ENCODE measurements at places on chromosomes 1 and 21.

GRCh38 chr1:166064951-166065350 is 101.8 kb downstream of the FAM78B start:
- DNase-seq = no peak

- no peak for DNase-seq
These were observed 98.9 kb downstream of the SSBP3 start for GRCh38 chr1:54307305-54307704.

DNA sequence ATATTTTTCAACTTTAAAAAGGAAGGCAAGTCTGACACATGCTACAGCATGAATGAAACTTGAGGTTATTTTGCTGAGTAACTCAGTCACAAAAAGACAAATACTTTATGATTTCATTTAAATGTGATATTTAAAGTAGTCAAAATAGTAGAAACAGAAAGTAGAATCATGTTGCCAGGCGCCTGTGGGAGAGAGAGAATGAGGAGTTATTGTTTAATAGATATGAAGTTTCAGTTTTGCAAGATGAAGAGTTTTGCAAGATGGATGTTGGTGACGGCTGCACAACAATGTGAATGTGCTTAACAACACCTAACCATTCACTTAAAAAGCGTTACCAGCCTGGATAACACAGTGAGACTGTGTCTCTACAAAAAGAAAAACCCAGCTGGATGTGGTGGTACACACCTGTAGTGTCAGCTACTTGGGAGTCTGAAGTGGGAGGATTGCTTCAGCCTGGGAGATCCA is 20.7 kb upstream of the ATP1A1 start:
- no peak for DNase-seq

GRCh38 chr21:25887166-25887565 is 152.4 kb downstream of the GABPA start:
- no peak for DNase-seq

GRCh38 chr1:71785450-71785849 is 496.9 kb downstream of the NEGR1 start:
- DNase-seq = no peak

- no peak for DNase-seq
These were observed 676 bp upstream of the CTTNBP2NL start for GRCh38 chr1:112395256-112395820.

DNA sequence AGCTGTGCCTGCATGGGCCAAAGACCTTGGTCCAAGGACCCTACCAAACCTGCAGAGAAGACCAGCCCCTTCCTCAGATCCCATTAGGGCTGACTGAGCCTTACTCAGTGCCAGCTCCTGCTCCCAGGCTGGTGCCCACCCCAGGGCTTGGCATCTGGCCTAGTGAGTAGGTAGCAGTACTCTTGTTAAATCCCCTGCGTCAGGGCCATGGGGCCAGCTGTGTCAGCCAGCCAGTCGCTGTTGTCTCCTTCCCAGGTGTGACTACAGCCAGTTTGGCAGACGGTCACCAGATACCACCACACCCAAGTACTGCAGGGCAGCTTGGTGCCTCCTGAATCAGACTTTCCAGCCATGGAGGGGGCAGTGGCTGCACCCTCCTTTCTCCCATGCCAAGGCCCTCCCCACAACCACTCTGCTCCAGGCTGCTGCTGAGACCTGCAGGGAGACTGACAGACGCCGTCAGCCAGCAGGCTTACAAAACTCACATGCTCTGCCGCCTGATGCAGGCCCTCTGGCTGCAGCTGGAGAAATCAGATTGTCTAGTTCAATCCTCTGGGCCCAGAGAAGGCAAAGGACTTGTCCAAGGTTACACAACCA is 3.0 kb downstream of the TENT5B start:
- no peak for DNase-seq

DNA sequence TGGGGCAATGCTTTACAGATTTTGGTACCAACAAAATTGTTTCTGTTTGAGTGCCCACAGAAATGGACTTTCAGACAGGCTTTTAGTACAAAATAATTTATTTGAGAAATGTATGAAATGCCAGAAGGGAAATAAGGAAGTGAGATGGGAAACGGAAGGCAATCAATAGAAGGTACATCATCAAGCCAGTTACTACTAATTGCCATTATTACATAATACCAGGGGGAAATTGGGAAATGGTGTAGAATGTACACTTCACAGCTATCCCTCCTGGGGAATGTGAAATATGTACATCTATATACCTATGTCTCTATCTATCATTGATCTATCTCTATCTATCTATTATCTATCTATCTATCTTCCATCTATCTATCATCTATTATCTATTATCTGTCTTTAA is 264.6 kb upstream of the B3GALT2 start:
- DNase-seq = no peak

DNA sequence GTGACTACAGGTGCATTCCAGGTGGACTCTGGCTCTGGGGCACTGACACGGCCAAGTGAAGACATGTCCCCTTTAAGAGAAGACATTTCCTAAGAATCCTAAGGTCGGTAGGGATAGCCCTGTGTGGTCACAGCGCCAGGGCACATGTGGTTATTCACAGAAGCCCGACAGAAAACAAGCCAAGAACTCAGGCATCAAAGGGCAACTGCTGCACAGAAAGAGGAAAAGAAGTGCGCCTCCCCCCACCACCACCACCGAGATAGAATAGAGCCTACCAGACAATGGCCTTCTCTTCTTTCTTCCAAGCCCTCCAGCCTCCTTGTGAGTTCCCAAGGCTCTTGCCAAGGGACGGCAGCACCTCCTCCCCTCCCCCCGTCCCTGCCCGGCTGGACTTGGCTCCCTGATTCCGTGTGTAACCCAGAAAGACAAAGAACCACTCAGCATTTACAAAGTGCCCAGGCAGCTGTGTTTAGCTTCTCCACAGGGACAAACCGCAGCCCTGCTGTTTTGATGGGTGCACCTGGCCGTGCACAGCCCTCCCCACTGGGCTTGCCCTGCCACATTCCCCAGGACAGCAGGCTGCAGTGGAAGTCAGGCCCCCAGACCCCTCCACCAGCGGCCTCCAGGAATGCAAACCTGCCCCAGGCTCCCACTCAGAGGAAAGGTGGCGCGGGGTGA is 30.2 kb downstream of the TMPRSS2 start:
- peak; percentile 59 for DNase-seq

DNA sequence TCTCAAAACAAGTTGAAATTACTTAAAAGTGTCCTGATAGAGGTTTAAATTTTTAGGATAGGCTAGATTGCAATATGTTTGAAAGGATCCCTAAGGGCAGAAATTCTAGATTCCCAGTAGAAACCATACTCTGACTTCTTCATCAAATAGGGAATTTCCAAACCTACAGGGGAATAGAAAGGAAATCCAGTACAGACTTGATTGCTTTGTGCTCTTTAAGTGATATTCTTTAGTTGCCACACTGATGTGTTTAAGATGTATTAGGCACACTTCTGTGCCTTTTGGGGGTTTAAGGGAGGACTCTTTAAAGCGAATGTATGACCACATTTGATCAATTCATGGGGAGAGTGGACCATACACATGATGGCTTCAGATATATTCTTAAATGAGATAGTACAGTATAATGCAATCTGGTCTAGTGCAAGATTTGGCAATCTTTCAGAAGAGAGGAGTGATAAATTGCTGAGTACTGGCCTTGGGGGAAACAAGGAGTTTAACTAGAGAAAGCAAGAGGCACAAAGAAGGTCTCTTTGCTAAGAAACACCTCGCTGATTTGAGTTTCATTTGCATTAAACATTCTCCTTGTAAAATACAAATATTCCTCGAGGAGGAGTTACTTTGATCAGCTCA is 268.8 kb upstream of the NR5A2 start:
- no peak for DNase-seq

- peak; percentile 62 for DNase-seq
These were observed 7.6 kb downstream of the TTF2 start for GRCh38 chr1:117067533-117068370.

- DNase-seq = no peak
These were observed 553.0 kb downstream of the PTPRU start for GRCh38 chr1:29789221-29789909.

- DNase-seq = no peak
These were observed 10.6 kb upstream of the LRRC39 start for GRCh38 chr1:100188617-100189016.

DNA sequence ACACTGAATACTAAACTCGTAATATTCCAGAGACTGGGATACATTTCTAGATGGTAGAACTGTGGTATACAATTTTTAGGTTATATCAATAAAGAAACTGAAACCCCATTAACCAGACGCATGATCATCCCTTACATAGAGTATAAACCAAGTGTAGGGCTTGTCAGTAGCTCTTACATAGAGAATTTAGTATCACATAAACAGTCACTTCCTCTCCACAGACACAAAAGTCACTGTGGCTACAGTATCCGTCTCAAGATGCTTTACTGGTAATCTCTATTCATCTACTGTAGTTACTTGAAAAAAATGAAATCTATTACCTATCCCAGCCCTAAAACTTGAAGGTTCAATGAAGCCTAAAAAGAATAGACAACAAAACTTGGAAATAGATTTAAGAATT is 252.3 kb upstream of the TMPRSS15 start:
- DNase-seq = no peak
